ENCODE measurements at places on chromosomes 5 and 9. TPM values are rescaled to one million over a fixed set of nuclear protein-coding genes. Genes with fewer than 3 reads are reported as not detected.

GRCh38 chr5:178163772-178164735 lies 10.4 kb upstream of the NHP2 start:
- peak; percentile 62 for DNase-seq

DNA sequence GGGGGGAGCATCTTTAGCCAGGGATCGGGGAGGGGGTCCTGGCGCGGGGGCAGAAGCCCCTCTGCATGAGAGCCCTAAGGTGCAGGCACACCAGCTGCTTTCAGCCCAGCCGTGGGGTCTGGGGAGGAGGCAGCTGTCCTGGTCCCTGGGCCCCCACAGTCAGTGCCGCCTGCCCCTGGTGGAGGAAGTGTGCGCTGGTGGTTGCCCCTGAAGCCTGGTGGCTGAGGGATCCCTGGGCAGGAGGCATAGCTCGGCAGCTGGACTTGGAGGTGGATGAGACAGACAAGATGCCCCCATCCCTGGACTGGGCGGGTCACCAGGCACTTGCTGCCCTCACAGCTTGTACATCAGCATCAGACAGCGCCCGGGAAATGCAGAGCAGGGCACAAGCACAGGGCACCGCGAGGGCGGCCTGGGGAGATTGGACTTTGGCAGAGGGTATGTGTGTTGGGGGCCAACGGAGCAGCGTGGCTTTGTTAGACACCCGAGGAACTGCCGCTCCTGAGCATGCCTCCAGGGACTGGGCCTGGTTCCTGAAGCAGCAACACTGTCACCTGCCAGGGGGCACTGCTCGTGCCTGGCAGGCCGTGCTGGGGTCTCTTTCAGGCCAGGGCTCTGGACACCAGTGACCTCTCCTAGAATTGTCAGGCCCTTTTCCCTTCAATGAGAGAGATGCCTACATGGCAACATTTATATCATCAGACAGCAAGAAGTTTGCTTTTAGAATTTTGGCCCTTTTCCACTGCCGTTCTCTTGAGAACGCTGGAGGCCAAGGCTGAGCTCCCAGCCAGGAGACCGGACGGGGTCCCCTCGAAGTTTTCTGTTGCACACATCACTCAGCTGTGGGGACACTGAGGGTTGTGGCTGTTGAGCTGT lies 41.9 kb upstream of the CTSL start:
- DNase-seq, result no peak

GRCh38 chr5:135085133-135085935 lies 51.3 kb upstream of the PITX1 start:
- DNase-seq, result no peak

- DNase-seq, result peak; percentile 9
Measured at GRCh38 chr9:74379718-74380117, 117.4 kb upstream of the RORB start.

- no peak for DNase-seq
Measured at GRCh38 chr5:15715967-15716366, 216.0 kb downstream of the FBXL7 start.

FIBCD1 gene
- total RNA-seq, result 4.3 TPM
